HFFc6 (cell line): ENCODE measurements at places on chromosomes 12 and 14.

DNA sequence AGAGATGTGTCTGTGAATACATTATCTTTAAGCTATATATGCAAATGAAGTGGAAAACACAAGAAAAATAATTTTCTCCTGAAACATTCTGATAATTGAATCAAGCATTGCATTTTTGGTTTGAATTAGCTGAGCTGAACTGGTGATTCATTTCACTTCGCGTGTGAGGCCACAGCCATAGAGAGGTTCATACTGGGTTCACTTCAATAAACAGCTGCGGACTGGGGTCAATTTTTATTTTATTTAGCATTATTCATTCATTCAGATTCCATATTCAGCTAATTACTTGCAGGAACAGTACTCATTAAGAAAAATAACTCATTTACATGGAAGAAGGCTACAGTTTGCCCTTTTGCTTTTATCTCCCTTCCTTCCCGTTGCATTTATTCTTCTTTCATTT is 195.2 kb upstream of the LRIG3 start:
- peak overlapping the region; percentile 30; the same call in 1 of the 2 replicates for H3K27ac ChIP-seq
- peak; percentile 22 for DNase-seq
- H3K4me1 ChIP-seq = peaks cover 32% of the 10 kb centered on the region
- H3K36me3 ChIP-seq = no peaks in the 10 kb centered on the region
- peaks cover 2% of the 10 kb centered on the region; the same call in 1 of the 2 replicates for H3K27me3 ChIP-seq
- H3K4me3 ChIP-seq = peak overlapping the region; percentile 70

DNA sequence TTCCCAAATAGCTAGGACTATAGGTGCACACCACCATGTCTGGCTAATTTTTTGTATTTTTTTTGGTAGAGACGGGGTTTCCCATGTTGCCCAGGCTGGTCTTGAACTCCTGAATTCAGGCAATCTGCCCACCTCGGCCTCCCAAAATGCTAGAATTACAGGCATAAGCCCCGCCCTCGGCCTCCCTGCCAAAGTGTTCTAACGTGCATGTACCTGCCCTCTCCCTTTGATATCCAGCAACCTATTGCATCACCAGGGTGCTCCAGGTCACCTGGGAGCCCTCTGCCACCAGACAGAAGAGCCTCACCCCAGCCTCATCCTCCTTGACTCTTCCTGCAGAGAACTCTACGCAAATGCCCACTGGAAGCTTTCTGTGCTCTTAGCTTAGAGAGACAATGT is 2.2 kb upstream of the EML1 start:
- no peak for DNase-seq
- no peak overlapping the region for H3K4me3 ChIP-seq
- no peak overlapping the region for H3K27ac ChIP-seq
- H3K4me1 ChIP-seq = peaks cover 44% of the 10 kb centered on the region
- peaks cover 3% of the 10 kb centered on the region for H3K27me3 ChIP-seq
- no peaks in the 10 kb centered on the region for H3K36me3 ChIP-seq

DNA sequence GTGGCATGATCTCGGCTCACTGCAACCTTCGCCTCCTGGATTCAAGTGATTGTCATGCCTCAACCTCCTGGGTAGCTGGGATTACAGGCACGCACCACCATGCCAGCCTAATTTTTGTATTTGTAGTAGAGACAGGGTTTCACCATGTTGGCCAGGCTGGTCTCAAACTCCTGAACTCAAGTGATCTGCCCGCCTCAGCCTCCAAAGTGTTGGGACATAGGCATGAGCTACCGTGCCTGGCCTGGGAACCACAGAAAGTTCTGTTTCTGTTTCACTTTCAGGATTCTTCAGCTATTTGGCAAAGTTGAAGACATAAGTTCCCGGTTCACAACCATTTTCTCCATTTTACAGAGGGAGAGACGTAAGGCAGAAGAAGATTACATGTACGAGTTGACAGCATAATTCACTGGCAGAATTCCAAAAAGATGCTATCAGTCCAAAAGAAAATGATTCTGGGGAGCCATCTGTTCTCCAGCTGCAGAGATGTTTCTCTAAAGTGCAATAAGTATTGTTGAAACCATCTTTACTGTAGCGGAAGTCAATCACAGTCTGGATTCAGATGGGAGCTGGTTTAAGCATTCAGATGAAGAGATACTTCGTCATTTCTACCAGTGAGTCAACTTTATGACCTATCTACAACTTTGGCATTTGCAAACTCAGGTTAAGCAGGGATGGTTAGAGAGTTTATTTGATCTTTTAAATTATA is 8.1 kb upstream of the RNF34 start:
- H3K4me3 ChIP-seq = peak overlapping the region; percentile 77
- DNase-seq = peak; percentile 46
- peaks cover 28% of the 10 kb centered on the region for H3K4me1 ChIP-seq
- no peaks in the 10 kb centered on the region for H3K36me3 ChIP-seq
- peak overlapping the region; percentile 74 for H3K27ac ChIP-seq

DNA sequence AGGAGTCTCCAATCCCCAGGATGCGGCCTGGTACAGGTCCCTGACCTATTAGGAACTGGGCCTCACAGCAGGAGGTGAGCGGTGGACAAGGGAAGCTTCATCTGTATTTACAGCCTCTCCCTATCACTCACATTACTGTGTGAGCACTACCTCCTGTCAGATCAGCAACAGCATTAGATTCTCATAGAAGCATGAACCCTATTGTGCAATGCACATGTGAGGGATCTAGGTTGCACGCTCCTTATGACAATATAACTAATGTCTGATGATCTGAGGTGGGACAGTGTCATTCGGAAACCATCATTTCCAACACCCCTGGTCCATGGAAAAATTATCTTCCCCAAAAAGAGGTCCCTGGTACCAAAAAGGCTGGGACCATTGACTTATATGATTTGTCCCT is 1000.5 kb downstream of the FLRT2 start:
- no peaks in the 10 kb centered on the region for H3K27me3 ChIP-seq
- H3K4me3 ChIP-seq = no peak overlapping the region
- H3K4me1 ChIP-seq = peaks cover 16% of the 10 kb centered on the region
- H3K36me3 ChIP-seq = no peaks in the 10 kb centered on the region

GRCh38 chr14:104965561-104966231 is 12.5 kb downstream of the AHNAK2 start:
- no peaks in the 10 kb centered on the region; the same call in 1 of the 2 replicates for H3K36me3 ChIP-seq
- no peaks in the 10 kb centered on the region; the same call in 1 of the 2 replicates for H3K27me3 ChIP-seq
- H3K27ac ChIP-seq = no peak overlapping the region
